ENCODE measurements at places on chromosomes 11 and 22.

- DNase-seq = peak; percentile 28
These were observed 92.9 kb downstream of the TRAF6 start for GRCh38 chr11:36417154-36417553.

DNA sequence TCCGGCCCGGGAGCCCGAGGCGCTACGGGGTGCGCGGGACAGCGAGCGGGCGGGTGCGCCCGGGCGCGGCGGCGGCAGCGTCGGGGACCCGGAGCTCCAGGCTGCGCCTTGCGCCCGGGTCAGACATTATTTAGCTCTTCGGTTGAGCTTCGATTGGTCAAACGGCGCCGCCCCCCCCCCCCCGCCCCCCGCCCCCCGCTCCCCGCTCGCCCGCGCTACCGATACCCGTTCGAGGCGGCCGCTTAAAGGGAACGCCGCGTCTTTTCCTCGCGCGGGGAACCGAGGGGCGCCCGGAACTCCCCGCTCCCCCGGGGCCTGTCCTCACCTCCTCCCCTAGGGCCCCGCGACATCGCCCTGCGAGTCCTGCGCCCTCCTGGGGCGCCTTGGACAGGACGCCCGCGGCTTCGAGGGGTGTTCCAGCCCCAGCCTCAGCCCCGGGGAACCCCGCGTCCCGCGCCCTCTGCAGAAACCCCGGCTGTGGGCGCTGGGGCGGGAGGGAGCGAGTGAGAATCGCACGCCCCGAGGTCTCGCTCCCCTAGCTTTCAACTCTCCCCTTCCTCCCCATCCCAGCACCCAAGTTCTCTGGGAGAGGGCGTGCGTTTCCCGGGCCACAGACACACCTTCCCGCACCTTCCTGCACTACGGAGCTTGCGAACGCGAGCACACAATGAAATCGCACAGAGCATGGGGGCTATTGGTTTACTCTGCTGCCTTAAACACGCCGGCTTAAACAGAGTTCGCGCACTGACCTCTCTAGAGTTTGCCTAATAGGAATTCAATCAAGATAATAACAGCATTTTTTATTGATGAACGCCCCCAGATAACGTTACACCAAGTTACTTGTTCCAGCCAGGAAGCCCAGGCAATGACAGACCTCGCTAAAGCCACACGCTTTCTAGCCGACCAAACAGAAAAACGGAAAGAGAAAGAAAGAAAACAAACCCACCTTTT is at the start of gene BDNF:
BDNF (minus strand) TSS at position 105 of the 951 bp plus-strand sequence. CDS start 41,891 bp downstream, outside the sequence.
- no peak for DNase-seq

GRCh38 chr11:117444711-117445658 is 117.3 kb downstream of the CEP164 start:
- no peak for DNase-seq

DNA sequence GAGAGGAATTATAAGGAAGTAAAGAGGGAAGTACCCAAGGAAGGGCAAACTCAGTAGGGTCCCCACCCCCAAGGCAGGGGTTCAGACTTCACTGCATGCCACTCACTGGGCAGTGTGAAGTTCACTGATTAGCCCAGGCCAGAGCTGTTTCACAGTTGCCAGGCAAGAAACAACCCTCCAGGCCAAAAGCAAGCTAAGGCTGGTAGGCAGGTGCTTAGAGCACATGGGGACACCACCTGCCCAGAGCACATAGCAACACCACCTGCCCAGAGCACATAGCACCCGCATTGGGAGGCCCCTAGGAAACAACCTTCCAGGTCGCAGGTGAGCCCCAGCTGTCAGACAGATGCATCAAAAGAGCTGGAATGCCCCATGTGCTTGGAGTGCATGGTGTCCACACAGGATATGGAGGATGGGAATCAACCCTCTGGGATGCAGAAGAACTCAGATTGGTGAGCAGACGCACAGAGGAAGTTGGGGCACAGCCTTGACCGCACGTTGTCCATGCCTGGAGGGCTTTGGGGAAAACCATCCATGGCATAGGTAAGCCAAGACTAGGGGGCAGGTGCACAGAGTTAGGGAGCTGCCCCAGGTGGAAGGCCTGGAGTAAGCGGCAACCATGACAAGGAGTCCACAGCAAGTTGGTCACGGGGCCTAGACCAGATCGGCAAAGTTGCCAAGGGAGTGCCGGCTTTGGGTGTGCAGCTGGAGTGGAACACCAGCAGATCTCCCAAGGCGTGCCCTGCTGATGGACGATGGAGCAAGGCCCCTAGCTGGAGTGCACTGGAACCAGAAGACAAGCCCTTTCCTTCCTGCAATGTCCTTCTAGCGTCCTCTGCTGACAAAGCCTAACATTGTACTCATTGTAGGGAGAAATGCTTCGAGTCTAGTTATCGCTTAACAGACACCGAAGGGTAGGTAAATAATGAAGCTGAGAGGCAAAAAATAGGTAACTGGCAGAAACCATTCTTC is 7.8 kb upstream of the TMEM216 start:
- DNase-seq = no peak

GRCh38 chr22:38927033-38927781 is 30.2 kb upstream of the APOBEC3A start:
- peak; percentile 64 for DNase-seq

- no peak for DNase-seq
These were observed 204.8 kb upstream of the SESN3 start for GRCh38 chr11:95435628-95436353.

- DNase-seq = no peak
These were observed 30.3 kb downstream of the SGSM1 start for GRCh38 chr22:24836282-24836681.

DNA sequence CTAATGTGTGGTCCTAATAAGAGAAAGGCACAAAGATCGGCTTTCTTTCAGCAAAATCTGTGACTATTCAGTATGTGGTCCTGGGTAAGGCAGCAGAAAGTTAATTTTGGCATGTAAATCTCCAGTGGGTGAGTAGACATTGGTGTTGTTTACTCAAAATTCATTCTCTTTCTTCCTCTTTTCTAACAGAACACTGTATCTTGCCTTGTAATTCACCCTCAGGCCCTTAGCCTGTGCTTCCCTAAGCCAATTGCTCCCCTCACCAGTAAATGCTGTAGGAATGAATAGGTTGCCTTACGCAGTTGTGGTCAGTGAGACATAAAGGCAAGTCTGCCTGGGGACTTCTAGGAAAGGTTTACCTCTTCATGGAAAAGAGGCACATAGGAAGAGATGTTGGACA is 49.9 kb upstream of the PDE3B start:
- DNase-seq = no peak

DNA sequence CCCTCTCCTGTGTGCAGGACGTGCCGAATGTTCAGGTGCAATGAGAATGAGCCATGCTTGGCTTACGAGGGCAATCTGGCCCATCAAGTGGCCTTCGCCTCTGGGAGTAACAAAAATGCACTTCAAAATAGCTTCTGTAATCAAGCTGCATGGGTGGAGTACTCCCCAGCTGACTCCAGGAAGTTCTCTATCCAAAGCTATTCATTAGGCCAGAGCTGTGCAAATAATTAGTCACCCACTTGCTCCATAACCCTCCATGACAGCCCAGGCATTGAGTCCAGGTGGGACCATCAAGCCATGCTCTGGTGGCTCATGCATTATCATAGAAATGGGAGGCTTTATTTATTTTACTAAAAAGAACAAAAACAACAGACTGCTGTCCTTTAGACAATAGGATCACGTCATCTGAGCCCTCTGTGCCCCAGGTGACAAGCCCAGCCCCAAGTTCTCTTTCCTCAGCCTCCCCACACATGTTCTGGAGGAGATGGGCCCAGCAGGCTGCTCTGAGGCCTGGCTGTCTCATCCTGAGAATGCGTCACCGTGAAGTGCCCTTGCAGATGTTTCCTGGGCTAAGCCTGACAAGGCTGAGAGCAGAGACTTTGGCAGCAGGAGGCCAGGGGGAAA is 244.7 kb downstream of the ETS1 start:
- DNase-seq = peak; percentile 63

DNA sequence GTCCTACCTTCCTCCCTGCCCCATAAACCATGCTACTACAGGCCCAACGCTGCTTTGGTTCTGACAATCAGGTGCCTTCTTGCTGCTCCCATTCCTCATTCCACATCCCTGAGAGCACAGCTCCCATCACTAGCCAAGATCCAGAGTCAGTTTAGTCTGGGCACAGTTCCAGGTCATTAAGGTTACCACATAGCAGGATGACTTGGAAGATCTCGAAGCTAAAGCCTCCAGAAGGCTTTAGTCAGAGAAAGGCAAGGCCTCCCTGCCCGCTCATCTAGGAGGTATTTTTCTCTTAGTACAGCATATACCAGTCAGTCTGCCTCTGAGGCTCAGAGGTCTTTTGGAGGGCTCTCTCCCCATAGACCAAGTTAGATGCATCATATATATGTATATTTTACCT is 30.3 kb downstream of the TRIM66 start:
- no peak for DNase-seq

- peak; percentile 70 for DNase-seq
These were observed 16.6 kb upstream of the ARHGAP8 start for GRCh38 chr22:44735518-44736428.

All from CD4-positive, alpha-beta T cell treated with Interleukin-15 for 1 hour (primary cell).